Natural killer cell (primary cell): ENCODE measurements at places on chromosomes 1 and 21.

DNA sequence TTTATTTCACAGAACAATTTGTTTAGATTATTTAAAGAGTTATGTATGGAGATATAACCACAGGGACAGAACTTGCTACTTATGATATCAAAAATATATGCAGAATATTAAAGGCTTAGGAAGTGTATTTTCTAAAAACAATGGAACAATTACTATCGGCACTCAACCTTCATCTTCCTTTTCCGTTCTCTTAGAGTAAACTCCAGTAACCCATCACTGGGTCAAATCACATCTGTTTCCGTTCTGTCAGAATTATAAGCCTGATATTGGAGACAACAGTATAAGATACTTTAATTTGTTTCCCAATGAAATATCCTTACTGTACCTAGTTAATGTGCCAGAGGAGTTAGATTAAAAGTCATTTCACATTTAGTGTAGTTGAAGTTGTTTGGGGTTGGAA, 32.2 kb downstream of the DTL start:
- no peak for DNase-seq
- H3K4me1 ChIP-seq = no peaks in the 10 kb centered on the region
- no peaks in the 10 kb centered on the region for H3K27me3 ChIP-seq
- no peaks in the 10 kb centered on the region for H3K36me3 ChIP-seq

- H3K27ac ChIP-seq = no peak overlapping the region
- H3K27me3 ChIP-seq = no peaks in the 10 kb centered on the region
- no peaks in the 10 kb centered on the region for H3K36me3 ChIP-seq
- no peaks in the 10 kb centered on the region for H3K4me1 ChIP-seq
Observed at GRCh38 chr1:55420929-55421716, 206.0 kb upstream of the USP24 start.

DNA sequence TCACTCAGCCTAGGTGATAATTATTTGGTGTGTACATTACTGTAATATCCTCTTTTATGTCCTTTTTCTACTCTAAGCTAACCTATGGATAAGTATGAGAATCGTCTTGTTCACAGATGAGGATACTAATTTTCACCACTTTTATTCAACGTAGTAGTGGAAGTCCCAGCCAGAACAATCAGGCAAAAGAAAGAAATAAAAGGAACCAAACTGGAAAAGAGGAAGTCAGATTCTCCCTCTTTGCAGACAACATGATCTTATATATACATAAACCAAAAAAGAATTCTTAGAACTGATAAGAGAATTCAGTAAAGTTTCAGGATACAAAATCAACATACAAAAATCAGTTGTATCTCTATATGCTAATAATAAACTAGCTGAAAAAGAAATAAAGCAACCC, 12.6 kb upstream of the RGL1 start:
- H3K27me3 ChIP-seq = peaks cover 2% of the 10 kb centered on the region
- H3K27ac ChIP-seq = no peak overlapping the region
- no peak for DNase-seq
- H3K4me3 ChIP-seq = no peak overlapping the region
- no peaks in the 10 kb centered on the region for H3K4me1 ChIP-seq

DNA sequence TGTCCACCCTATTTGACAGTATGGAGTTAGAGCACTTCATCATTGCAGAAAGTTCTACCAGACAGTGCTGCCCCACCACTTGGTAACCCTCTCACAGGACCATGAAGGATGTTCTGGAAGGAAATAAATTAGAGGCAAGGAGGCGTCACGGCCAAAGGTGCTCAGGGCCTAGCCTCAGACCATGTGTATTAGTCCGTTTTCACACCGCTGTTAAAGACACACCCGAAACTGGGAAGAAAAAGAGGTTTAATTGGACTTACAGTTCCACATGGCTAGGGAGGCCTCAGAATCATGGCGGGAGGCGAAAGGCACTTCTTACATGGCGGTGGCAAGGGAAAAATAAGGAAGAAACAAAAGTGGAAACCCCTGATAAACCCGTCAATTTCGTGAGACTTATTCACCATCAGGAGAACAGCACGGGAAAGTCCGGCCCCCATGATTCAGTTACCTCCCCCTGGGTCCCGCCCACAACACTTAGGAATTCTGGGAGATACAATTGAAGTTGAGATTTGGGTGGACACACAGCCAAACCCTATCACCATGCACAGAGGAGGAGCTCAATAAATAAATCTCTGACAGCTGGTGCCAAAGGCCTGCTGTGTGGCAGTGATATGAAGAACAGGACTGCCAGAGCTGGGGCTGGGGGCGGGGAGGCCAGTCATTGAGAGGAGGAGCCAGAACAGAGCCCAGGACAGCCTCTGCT, 75.8 kb downstream of the FHAD1 start:
- no peak for DNase-seq
- H3K36me3 ChIP-seq = no peaks in the 10 kb centered on the region
- H3K4me3 ChIP-seq = no peak overlapping the region

DNA sequence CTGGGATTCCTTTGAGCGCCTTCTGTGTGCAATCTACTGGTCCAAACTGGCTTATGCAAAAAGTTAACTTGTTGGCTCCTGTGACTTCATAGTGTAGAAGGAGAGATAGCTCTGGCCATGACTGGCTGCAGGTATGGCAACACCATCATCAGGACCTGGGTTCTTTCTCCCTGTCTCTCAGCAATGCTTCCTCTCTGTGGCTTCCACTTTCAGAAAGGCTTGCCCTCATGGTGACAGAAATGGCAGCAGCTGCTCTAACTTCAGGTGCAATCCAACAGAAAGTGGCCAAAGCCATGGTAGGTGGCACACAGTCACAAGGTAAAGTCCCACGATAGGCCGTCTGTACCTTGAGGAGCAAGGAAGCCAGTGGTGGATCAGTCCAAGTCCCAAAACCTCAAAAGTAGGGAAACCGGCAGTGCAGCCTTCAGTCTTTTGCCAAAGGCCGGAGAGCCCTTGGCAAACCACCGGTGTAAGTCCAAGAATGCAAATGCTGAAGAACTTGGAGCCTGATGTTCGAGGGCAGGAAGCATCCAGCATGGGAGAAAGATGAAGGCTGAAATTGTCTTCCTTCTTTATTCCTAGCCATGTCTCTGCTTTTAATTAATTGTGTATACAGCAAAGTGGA, 45.0 kb downstream of the ZBTB40 start:
- no peak for DNase-seq
- no peaks in the 10 kb centered on the region for H3K4me1 ChIP-seq
- H3K4me3 ChIP-seq = no peak overlapping the region
- peaks cover 26% of the 10 kb centered on the region for H3K36me3 ChIP-seq
- no peak overlapping the region for H3K27ac ChIP-seq
